ENCODE measurements at places on chromosomes 1 and 21.

GRCh38 chr1:147735423-147735822 lies 25.0 kb downstream of the GJA5 start:
- no peak for DNase-seq

- DNase-seq: no peak
Observed at GRCh38 chr1:24212376-24212775, 25.3 kb upstream of the IFNLR1 start.

DNA sequence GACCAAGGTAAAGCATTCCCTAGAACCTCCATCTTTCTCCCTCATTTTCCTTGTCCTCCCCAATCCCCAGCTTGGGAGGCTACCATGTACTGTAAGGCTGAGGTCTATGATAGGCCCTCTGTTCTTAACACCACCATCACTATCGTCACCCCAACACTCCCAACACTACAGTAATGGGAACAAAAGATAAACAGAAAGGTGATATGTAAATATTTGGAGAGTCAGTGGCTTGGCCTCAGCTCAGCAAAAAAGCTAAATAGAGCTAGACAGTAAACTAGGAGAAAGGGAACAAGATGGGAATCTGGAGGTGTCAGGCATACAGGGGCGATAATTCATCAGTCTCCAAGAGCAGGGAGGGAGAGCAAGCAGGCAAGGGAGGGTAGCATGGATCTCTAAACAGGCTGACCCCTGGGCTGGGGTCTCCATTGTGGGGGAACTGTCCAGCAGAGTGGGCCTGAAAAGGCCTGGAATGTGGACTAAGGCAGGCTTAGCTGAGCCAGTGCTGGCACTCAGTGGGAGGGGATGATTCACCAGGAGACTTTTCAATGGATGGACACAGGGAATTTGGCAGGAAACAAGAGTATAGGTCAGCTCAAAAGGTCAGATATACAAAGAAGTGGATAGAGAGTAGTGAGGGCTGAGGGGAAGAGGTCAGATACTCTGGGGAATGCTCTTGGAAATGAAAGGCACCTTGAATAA lies 6.7 kb downstream of the WNT2B start:
- no peak for DNase-seq

DNA sequence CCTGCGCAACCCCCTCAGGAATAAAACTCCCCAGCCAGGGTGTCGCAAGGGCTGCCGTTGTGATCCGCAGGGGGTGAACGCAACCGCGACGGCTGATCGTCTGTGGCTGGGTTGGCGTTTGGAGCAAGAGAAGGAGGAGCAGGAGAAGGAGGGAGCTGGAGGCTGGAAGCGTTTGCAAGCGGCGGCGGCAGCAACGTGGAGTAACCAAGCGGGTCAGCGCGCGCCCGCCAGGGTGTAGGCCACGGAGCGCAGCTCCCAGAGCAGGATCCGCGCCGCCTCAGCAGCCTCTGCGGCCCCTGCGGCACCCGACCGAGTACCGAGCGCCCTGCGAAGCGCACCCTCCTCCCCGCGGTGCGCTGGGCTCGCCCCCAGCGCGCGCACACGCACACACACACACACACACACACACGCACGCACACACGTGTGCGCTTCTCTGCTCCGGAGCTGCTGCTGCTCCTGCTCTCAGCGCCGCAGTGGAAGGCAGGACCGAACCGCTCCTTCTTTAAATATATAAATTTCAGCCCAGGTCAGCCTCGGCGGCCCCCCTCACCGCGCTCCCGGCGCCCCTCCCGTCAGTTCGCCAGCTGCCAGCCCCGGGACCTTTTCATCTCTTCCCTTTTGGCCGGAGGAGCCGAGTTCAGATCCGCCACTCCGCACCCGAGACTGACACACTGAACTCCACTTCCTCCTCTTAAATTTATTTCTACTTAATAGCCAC lies 696 bp downstream of the TGFB2 start:
- DNase-seq: no peak

DNA sequence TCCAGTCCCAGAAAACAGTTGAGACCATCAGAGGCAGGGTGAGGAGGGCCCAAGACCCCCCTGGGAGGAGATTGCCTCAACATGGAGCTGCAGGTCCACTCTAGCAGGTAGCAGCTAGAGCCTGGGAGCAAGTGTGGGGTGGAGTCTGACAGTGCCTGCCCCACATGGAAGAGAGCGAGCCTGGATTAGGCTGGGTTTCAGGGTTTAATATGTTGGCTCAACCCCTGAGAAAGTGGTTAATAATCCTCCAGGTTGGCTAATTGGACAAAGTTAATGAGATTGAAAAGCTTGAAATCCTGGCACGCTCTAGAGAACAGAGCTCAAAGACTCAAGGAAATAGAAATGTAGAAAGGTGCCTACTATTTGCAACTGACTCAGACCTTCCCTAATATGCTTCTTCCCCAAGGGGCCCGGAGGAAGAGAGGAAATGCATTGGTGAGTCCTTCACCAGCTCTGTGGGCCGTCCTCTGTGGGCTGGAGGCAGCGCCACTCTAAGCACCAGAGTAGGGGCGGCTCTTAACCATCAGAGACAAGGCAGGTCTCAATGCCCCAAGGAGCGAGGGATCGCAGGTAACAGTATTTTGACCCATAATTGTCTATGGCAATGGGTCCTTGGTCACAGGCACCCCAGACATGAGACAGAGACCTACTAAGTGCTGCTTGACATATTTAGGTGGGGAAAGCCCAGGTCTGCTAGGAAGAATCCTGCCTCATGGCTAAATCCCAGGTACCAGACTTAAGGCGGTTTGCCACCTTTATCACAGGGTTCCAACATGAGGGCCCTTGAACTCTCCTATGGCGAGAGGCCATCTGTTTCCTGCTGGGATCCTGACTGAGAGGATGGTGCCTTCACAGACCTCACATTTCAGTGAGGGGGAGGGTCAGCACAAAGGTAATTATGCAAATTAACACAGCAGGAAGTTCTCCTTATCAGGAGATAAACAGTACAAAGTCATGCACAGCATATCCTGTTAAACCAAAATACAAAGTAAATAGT lies 33.8 kb downstream of the RSPH1 start:
- no peak for DNase-seq

DNA sequence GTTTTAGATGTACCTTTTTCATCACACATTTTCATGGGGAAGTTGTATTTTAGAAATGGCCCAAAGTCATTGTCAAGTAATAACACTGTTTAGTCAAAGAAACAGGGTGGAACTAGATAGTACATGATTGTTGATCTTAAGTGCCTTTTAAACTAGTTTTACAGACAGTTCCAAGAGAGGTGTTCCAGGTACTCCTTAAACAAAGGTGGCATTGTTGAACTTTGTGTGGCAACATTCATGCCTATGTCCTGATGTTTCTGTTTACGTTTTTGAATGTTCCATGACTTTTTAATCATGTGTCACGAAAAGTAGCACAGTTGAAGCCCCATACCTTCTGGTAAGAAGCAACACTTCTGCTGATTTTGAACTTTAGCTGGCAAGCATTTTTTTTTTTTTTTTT lies 9.1 kb upstream of the SH3D21 start:
- no peak for DNase-seq

DNA sequence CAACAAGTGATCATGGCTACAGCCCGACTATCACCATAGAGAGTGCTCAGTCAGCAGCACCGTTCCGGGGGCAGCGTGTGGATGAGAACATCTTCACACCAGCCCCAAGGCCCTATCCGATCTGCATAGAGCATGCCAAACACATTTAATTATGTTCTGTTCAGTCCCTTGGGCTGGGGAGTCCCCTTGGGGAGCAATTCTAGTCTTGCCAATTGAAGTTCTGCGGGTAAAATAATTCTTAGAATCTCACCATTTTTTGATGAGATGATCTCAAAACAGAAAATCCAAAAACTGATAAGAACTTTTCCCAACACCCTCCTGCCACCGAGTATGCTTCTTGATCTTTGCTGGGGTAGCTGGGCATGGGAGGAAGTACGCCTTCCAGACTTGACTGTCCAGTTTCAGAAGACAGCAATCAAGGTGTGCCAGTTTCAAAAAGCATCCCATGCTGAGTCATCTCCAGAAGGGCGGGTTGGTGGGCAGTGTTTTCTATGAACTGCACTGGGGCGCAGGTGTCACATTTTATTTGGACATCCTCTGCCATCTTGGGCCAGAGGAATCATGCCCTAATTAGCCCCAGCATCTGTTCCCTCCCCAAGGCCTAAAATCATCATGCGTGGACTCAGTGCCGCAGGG lies 20.8 kb upstream of the PTPRF start:
- no peak for DNase-seq
